Muscle of arm (tissue), 14 donors: ENCODE measurements at places on chromosomes 4 and X.

- DNase-seq, result no peak
These were observed 89.0 kb upstream of the BMPR1B start for GRCh38 chr4:94668724-94669123.

DNA sequence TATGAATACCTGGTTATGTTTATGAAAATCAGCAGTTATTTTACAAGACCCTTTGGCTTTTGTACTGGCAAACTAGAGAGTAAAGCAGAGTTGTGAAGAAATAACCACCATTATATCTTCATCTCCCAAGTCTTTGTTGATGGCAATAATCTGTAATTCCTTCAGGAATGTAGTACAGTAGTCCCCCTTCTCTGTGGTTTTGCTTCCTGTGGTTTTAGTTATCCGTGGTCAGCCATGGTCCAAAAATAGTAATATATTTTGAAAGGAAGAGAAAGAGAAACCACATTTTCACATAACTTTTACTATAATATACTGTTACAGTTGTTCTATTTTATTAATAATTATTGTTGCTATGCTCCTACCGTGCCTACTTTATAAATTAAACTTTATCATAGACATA lies 27.8 kb downstream of the BANK1 start:
- DNase-seq, result no peak

DNA sequence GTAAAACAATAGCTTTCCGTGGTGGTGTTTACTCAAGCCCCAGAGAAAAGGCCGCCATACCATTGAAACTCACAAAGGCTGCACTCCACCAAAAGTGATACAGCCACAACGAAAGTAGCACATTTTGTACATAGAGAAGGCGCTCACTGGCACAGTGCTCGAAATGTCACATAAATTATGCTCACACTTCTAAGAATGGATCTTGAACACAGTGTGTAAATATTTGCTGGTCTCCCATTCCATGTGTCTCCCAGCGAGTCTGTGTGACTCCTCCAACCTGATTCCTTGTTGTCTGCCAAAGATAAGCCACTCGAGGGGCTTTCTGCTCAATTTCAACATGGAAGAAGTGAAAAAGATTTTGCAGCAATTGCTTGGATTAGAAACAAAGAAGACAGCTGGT lies 234.0 kb upstream of the VCX3A start:
- no peak for DNase-seq

GRCh38 chr4:132056496-132056895 lies 1092.6 kb upstream of the PCDH10 start:
- DNase-seq, result no peak

DNA sequence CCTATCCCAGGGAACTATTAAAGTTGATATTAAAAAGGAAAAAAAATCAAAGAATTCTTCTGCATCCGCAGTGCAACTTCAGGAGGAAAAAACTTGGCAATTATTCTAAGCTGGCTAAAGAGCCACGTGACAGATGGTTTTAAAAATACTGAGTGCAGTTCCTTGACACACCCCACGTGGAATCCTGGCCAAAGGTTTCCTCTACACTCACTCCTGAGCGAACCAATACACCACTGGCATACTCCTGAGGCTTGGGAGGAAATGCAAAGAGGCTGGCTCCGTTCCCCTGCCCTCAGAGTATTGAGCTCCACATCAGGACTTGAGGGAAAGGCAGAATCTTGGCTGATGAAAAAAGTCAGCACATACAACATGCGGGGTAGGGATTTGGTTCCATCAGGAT lies 133.8 kb upstream of the ATP6AP2 start:
- no peak for DNase-seq

GRCh38 chr4:70725633-70726032 lies 3.9 kb downstream of the RUFY3 start:
- DNase-seq, result no peak

DNA sequence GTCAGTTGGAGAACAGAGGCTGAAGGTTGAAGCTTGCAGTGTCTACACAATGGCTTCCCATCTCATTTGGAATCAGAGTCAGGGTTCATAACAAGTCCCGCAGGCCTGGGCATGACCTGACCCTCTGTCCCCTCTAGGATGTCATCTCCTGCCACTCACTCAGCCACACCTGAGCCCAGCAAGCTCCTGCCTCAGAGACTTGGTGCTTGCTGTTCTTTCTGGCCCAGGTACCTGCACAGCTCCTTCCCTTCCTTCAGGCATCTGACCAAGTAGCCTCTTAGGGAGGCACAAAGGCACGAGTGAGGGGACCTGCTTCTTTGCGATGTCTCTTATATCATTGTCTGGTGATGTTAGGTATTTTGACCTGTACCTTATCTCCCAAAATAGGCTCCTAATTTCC lies 9.0 kb downstream of the ZBTB49 start:
- no peak for DNase-seq

DNA sequence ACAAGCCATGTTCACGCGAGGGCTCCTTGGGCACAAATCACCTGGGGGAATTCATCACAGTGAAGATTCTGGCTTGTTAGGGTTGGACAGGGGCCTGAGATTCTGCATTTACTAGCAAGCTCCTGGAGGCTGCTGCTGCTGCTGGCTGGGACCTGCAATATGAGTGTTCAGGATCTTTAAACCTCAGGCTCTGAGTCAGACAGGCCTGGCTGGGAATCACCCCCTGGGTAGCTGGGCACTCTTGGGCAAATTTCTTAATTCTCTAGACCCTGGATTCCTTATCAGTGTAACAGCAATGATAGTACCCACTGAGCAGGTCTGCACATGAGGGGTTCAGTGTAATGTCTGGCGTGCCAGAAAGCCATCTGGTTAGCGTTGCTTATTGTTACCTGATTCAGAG lies 101.5 kb downstream of the DHX15 start:
- no peak for DNase-seq

DNA sequence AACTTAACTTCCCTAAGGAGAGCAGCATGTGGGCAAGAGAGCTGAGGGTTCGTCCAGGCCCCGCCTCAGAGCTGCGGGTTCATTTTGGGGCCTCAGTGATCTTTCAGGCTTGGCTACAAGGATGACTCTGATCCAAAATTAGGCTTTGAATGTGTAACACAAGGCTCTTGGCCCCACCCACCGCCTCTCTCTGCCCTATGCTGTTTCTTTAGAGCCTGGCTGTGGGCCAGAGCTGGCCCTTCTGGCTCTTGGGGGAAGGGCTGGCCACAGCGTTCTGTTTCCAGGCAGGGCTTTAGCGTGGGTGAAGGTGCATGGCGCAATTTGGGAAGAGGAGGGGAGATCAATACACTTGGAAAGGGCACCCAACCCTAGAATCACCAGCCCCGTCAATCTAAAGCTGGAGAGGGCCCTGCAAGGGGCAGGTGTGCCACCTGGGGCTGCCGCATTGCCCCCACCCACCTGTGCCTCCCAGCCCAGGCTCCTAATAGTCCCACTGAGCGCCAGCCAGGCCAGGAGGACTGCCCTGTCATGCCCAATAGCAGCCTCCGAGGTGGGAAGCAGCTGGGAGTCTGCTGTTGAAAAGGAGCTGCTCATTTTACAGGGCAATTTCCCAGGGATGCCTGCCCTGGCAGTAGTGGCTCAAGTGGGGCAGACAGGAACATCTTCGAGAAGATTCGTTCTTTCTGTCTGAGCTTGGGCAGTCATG lies 84.5 kb upstream of the MAML3 start:
- DNase-seq, result peak; percentile 55

DNA sequence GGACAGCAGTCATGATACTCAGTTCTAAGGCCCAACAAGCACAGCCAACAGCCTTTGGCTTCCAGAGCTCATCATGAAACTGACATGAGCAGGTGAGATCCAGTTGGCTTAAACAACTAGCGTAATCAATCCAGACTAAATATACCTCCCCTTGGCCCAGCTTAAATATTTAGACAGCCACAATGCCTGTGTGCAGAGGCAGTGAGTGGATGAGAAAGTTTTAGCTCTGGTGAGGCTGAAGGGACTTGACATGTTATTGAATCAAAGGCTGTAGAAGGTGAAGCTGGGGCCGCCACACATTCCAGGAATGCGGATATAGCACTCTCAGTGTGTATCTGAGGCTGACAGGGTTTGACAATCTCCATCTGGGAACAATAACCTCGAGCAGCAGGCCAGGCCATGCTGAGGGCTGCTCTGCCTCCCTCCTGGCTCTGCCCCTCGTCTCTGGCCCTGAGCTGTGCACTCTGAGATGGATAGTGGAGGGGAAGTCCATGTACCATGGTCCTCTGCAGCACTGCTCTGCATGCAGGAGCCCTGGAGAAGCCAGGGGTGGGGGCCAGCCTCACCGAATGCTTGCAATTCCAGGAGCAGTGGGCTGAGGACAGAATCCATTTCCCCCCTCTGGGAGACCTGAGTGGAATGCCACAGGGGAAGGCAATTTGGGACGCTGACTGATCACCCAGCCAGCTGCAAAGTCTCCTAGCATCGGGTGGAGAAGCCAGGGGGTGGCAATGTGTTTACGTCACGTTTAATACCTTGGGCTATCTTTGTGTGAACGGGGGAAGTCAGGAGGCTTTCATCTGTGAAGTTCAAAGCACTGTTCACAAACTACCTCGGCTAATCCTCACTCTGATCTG lies 37.3 kb upstream of the RASL11B start:
- peak; percentile 29 for DNase-seq

DNA sequence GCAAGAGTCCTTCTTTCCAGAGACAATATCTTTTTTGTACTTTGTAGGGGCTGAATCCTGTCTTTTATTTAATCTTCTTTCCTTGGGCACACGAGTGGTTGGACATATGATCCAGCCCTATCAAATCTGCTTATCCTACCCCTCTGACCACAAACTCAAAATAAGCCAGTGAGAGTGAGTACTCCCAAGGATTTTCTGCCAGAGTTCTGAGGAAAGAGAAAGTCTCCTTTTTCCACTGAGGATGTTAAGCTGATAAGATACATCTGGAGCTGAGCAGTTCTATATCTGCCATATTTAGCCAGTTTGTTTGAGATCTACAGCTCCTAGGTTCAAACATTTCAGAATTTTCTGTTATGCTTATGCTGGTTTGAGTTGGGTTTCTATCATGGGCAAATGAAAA lies 134.8 kb upstream of the NWD2 start:
- DNase-seq, result no peak

DNA sequence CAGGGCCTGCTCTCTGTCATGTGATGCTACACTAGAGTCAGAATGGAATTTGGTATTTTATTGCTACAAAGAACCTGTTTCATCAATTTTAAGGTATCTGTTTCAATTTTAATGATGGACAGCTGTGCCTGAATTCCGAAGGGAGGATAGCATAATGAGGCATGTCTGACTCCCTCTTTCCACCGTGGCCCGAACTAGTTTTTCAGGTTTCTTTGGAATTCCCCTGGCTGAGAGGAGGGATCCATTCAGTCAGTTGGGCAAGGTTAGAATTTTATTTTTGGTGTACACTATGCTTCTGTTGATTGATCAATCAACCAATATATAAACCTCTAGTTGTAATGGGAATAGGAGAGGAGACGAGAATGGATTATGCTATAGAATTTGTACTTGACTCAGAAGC lies 761.8 kb downstream of the FAM133A start:
- no peak for DNase-seq

- DNase-seq, result no peak
These were observed 71.3 kb upstream of the PDHA1 start for GRCh38 chrX:19272452-19272851.

GRCh38 chrX:135528756-135529155 lies 8.3 kb downstream of the INTS6L start:
- no peak for DNase-seq

GRCh38 chr4:692771-693554 lies 4.0 kb upstream of the SLC49A3 start:
- no peak for DNase-seq

GRCh38 chrX:10501611-10502010 lies 118.8 kb downstream of the MID1 start:
- no peak for DNase-seq

DNA sequence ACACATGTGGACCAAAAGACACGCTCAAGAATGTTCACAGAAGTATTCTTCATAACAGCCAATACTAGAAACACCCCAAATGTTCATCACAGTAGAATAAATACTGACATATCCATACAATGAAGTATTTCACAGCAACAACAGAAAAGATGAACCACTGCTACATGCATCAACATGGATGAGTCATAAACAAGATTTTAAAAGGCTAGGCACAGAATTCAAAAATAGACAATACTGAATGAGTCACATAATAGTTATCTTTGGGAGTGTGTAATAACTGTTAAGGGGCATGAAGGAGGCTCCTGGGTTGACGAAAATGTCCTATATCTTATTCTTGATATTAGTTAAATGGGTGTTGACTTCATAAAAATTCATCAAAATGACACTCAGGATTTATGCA lies 43.5 kb downstream of the CLOCK start:
- no peak for DNase-seq
